ENCODE measurements at places on chromosomes 7 and 10. TPM values are rescaled to one million over a fixed set of nuclear protein-coding genes. Genes with fewer than 3 reads are reported as not detected.

- no peaks in the 10 kb centered on the region for H3K27me3 ChIP-seq
- H3K4me3 ChIP-seq: no peak overlapping the region
- H3K27ac ChIP-seq: peak overlapping the region; percentile 4
- no peak for DNase-seq
Observed at GRCh38 chr10:93475227-93475626, 6.9 kb downstream of the MYOF start.

- H3K4me1 ChIP-seq: no peaks in the 10 kb centered on the region
- H3K27ac ChIP-seq: no peak overlapping the region
- H3K27me3 ChIP-seq: no peaks in the 10 kb centered on the region
- no peak for DNase-seq
Observed at GRCh38 chr7:54014765-54015164, 527.4 kb upstream of the VSTM2A start.

DNA sequence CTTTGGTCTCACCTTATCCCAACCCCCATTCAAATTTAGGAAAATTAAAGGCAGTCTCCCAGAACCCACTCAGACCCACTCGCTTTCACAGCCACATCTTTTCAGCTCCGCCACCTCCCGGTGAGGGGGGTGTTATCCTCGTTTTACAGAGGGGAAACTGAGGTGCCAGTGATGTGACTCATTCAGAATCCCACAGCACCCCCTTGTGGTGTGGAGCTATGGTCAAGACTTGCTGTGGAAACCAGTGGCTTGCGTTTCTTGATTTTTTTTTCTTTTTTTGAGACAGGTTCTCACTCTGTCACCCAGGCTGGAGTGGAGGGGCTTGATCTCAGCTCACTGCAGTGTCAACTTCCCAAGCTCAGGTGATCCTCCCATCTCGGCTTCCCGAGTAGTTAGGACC is 27.6 kb downstream of the SLC35G1 start:
- H3K4me1 ChIP-seq: no peaks in the 10 kb centered on the region
- no peaks in the 10 kb centered on the region for H3K27me3 ChIP-seq
- DNase-seq: peak; percentile 22
- no peak overlapping the region for H3K4me3 ChIP-seq
- H3K27ac ChIP-seq: no peak overlapping the region
- H3K36me3 ChIP-seq: no peaks in the 10 kb centered on the region

- no peak for DNase-seq
- peaks cover 98% of the 10 kb centered on the region for H3K36me3 ChIP-seq
- H3K4me1 ChIP-seq: no peaks in the 10 kb centered on the region
- no peaks in the 10 kb centered on the region for H3K27me3 ChIP-seq
- no peak overlapping the region for H3K4me3 ChIP-seq
Observed at GRCh38 chr10:124996854-124997215, 54.9 kb downstream of the ZRANB1 start.

GRCh38 chr10:101290431-101290830 is 61.2 kb upstream of the LBX1 start:
- no peak overlapping the region for H3K4me3 ChIP-seq
- no peak for DNase-seq
- H3K4me1 ChIP-seq: no peaks in the 10 kb centered on the region

- H3K4me3 ChIP-seq: no peak overlapping the region
- H3K27ac ChIP-seq: no peak overlapping the region
- no peaks in the 10 kb centered on the region for H3K36me3 ChIP-seq
- H3K4me1 ChIP-seq: no peaks in the 10 kb centered on the region
Observed at GRCh38 chr10:129042776-129043595, 424.1 kb upstream of the MGMT start.

DNA sequence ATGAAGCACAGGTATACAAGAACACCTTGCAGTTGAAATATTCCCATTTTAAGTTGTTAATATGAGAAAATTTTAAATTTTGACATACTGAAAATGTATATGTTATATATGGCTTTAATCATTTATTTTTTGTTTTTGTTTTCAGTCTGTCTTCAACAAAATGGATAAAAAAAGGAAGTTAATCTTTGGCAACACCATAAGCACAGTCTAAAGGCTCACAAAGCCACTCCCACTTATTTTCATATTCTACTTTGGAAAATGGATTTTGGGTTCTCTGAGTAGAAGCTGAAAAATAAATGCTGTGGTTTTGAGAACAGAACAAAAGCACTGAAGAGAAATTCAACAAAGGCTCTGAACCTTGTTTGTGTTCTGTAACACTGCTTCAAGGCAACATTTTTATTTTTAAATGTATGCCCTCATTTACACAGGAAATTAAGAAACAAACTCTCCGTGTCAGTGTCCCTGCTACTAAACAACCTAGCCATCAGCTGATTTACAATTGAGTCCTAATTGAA is 81.3 kb upstream of the LRRN3 start:
- DNase-seq: no peak
- H3K4me3 ChIP-seq: no peak overlapping the region
- no peak overlapping the region for H3K27ac ChIP-seq
- H3K27me3 ChIP-seq: no peaks in the 10 kb centered on the region
- peaks cover 3% of the 10 kb centered on the region for H3K4me1 ChIP-seq

DNA sequence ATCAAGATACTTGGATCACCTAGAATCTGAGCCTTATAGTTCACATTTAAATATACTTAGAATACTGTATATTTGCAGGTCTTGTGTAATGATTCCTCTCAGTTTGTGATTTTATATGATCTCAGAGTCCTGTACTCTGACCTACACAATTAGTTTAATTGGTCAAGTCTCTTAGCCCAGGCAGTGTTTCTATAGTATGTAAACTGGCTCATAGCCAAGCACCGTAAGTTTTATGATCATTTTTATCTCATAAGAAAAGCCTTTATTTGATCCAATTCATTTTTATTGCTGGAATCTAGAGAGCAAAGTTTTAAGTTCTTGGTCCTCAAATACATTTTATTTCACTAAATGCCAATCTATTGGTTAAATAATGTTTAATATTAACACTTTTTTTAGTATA is 242.2 kb downstream of the MALRD1 start:
- peaks cover 6% of the 10 kb centered on the region for H3K4me1 ChIP-seq
- DNase-seq: peak; percentile 92
- no peak overlapping the region for H3K27ac ChIP-seq
- H3K27me3 ChIP-seq: no peaks in the 10 kb centered on the region
- H3K36me3 ChIP-seq: no peaks in the 10 kb centered on the region

ZNF425 gene
- 0.54 TPM for polyA plus RNA-seq

GRID1 gene
- 1.1 TPM for polyA plus RNA-seq

All from small intestine (tissue), 16 donors.